Foreskin melanocyte (primary cell): ENCODE measurements at places on chromosomes 12 and 14.

DNA sequence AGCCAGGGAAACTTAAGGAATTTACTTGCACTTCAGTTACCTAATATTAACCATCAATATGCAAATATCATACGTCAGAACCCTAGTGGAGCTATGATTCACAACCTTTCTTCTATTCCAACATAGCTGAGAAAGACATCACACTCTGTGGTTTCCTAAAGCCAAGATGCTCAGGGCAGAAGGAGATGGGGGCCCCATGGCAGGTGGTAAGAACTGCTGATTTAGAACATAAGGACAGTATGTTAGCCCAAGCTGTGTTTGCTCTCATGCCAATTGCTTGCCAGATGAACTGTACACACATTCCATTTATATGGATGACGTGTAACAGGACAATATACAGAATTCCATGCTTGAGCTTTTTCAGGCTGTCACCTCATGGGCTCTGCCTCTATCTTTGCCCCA, 34.6 kb downstream of the HECTD4 start:
- no peak for DNase-seq

GRCh38 chr14:59354666-59355065, 110.5 kb downstream of the GPR135 start:
- DNase-seq = no peak

- DNase-seq = no peak
Measured at GRCh38 chr12:30164382-30165318, 380.9 kb upstream of the TMTC1 start.

DNA sequence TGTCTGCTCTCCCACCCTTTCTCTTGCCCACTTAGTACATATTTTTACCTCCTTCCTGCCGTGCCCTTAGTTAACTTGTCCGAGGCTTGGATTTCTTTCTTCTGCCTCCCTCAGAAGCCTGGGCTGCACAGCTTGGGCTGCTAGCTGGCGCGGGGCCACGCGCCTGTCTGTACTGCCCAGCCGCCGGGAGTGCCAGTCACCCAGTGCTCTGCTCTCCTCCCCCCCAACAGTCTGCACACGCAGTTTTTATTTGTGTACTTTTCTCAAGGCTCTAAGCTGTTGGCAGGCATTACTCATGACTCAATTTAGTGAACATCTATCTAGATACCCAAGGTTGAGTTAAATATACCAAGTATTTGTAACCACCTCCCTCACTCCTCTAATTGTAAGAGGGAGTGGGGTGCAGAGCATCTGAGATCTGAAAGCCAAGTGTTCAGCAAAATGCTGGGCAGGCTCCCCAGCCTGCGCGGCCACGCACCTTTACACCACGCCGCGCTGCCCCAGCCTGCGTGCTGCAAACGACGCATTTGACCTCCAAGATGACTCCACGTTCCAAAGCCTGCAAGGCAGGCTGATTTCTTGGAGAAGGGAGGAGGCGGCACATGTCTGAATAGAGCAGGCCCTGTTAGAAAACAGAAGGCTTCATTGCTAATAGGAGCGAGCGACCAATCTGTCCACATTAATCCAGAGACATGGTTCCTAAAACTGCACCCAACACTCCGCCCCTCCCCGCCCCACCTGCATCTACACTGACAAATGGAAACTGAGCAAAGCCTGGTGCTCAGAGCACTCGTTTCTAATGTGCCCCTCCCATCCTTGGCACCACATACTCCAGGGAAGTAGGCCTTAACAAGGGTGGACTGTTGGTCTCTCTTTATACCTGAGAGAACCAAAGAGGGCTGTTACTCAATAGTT, 18.2 kb upstream of the CACNA2D4 start:
- DNase-seq = no peak

- DNase-seq = no peak
Measured at GRCh38 chr12:123238330-123238682, 5.1 kb downstream of the MTRFR start.

- DNase-seq = no peak
Measured at GRCh38 chr12:130920119-130920703, 33.5 kb upstream of the ADGRD1 start.

GRCh38 chr12:71431991-71432390, 7.6 kb upstream of the LGR5 start:
- DNase-seq = no peak

GRCh38 chr12:14774906-14775635, 28.2 kb downstream of the WBP11 start:
- peak; percentile 52 for DNase-seq

DNA sequence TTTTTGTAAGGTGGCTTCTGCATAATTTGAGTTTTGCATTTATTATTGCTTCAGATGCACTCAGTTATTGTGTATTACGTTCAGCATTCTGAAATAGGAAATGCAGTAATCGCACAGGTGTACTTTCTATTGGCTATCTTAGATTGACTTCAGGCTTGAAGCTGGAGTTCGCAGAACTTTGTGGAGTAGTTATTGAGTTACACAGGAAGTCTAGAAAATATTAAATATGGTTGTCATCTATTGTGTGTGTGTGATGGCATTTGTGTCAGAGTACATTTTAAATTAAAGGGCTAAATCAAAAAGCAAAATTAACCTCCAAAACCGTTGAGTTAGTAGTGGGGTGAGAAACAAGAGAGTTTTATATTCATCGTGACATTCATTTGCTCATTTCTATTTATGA, 2.7 kb downstream of the ARID2 start:
- DNase-seq = no peak

GRCh38 chr14:77139540-77140358, 1.8 kb downstream of the ZDHHC22 start:
- no peak for DNase-seq

GRCh38 chr12:111412830-111413441, 7.2 kb downstream of the SH2B3 start:
- DNase-seq = no peak

DNA sequence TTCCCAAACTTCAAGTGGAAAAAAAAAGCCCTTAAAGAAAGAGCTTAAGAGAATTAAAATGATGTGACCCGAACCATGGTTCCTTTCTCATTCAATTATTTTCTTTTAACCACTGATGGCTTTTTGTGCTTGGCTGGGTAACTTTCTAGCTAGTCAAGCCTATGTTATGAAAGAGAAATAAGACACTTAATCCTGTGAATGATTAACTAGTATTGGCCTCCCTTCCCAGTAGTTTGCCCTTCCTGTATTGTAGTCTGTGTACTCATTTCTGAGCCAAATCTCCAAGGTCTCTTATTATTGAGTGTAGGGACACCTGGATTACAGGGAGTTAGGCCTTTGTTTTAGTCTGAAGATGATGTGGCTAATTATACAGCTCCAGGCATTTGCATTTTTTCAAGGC, 353.0 kb downstream of the RAD51B start:
- DNase-seq = no peak

DNA sequence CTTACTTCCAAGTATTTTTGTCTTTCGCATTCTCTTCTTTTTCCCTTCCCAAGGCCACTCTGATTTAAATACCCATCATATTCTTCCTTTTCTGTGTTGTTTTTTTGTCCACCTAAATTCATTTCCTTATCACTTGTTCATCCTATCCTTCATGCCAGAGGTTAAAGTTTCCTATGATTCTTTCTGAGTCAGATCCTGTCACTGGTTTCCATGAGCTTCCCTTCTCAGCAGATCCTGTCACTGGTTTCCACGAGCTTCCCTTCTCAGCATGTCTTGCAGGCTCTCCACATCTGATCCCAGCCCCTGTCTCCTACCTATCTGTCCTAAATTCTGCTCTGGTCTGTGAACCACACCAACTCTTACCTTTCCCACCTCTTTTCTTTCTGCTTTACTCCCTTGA, 311.8 kb upstream of the RGS6 start:
- no peak for DNase-seq

DNA sequence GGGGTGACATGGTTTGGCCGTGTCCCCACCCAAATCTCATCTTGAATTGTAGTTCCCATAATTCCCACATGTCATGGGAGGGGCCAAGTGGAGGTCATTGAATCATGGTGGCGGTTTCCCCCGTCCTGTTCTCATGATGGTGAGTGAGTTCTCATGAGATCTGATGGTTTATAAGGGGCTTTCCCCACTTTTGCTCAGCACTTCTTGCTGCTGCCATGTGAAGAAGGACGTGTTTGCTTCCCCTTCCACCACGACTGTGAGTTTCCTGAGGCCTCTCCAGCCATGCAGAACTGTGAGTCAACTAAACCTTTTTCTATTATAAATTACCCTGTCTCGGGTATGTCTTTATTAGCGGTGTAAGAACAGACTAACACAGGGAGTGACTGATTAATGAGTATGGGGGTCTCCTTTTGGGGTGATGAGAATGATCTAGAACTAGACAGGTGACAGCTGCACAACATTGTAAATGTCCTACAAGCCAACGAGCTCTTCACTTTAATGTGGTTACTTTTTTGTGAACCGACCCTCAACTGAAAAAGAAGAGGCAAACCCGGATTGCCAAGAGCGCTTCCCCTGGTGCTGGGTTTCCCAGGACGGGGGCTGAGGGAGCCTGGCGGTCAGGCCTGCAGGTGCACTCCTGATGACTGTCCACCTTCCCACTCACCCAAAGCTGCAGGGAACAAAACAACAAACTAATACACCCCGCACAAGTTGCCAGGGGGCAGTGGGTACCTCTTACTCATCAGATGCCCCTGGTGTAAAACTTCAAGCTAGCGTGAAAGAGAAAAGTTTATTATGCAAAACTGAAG, 90.1 kb downstream of the NCOR2 start:
- DNase-seq = no peak

DNA sequence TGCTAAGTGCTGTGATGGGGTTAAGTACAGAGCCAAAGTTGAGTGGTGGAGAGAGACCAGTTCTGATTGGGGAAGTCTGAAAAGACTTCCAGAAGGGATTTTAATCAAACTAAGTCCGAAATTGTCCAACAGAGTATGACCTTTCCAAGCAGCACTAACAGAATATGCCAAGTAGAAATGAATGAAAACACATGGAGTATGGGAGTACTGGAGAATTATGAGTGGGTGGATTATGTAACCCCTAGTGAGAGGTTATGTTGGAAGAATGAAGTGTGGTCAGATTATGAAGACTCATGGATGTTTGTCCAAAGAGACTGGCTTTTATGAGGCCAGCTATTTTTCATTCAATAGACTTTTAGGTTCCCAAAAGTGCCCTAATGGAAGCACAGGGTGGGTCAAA, 94.0 kb upstream of the PLEKHA5 start:
- no peak for DNase-seq

DNA sequence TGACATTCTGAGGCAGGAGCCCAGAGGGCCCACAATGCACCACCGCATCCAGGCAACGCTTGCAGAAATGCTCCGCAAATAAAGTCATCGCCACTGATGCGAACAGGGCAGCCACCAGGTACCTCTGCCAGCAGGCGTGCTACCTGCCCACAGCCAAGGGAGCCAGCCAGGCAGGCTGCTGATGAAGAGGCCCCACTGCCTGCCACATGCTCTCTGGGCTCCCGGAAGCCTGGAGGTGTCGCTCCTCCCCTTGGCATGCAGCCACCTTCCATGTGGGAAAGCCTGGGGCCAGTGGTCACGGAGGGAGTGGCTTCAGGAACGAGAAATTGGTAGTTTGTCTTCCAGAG, 14.7 kb downstream of the GPR132 start:
- no peak for DNase-seq

- no peak for DNase-seq
Measured at GRCh38 chr14:70916799-70917198, 9.5 kb downstream of the PCNX1 start.

GRCh38 chr12:55728186-55728938, 447 bp downstream of the CD63 start:
- peak; percentile 75 for DNase-seq

GRCh38 chr12:22577667-22578066, 33.3 kb upstream of the C2CD5 start:
- DNase-seq = no peak

DNA sequence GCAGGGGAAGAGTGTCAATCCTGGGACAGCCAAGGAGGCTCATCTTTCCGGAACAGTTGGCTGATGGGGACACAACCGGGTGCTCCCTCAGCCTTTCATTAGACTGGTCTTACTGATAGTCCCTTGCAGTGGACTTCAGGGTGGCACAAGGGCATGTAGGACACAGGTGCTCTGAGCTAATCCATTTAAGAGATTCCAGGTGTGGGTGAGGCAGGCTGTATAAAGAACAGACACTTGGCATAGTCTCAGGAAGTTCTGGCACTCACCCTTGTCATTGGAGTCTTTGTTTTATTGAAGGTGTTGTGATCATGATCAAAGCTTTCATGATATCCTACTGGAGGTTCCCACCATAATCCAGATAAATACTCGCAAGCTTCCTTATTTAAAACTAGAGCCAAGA, 341.6 kb downstream of the EMP1 start:
- no peak for DNase-seq

- no peak for DNase-seq
Measured at GRCh38 chr12:15770021-15770420, 19.2 kb downstream of the EPS8 start.

- DNase-seq = peak; percentile 59
Measured at GRCh38 chr14:70714055-70714550, 72.4 kb downstream of the TTC9 start.

- DNase-seq = no peak
Measured at GRCh38 chr14:105117710-105118385, 50.7 kb downstream of the JAG2 start.

DNA sequence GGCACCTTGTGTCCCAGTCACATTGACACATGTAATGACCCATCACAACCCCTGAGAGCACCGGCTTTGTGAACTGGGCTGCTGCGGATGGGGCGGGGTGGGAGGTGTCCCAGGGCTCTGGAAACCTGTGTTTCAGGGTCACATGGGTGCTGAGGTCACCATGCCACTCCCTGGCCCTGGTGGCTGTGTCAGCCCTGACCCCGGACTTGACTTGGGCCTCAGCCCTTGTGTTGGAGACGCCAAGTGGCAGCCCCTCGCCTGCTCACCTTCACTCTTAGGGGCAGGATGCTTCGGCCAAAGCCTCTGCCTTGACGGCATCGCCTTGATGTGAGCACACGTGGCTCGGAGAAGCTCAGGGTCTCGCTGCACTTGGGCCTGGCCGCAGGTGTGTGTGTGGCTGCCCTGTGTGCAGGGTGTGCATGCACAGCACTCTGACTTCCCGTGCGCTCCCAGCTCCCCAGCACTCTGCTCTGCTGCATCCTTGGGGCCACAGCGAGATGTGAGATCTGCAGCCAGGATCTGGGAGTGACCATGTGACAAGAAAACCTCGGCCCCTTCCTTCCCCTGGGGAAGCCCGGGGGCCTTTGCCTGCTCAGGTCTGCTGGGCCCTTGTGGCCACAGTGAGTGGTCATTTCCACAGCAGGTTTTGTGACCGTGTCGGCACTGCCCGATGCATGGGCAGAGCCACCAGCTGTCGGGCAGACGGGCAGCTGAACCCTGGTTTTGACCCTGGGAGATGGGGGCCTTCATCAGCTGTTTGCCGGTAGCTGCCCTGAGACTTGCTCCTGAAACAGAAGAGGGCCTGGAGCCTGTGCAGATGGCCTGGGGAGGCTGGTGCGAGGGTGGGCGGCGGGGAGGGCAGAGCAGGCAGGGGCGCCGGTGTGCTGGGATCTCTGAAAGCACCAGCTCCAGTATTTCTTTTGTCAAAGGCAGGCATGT, 167.4 kb downstream of the KIF26A start:
- DNase-seq = no peak
